ENCODE measurements at places on chromosomes 7 and 10.

GRCh38 chr10:23337616-23338015 is 7.0 kb downstream of the C10orf67 start:
- DNase-seq: no peak

DNA sequence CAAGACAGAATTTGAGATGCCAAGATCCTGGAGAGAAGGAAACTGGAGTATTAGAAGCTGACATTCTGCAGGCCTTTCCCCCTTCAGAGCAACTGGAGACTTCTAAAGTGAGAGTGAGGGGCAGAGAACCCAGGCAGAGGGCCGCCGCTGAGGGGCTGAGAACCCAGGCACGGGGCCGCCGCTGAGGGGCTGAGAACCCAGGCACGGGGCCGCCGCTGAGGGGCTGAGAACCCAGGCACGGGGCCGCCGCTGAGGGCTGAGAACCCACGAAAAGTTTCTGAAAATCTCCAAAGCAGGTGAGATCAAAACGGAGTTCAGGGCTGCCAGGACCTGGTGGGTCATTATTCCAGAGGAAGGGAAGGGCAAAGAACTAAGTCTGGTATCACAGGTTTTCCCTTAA is 126.2 kb downstream of the DLG5 start:
- no peak for DNase-seq

DNA sequence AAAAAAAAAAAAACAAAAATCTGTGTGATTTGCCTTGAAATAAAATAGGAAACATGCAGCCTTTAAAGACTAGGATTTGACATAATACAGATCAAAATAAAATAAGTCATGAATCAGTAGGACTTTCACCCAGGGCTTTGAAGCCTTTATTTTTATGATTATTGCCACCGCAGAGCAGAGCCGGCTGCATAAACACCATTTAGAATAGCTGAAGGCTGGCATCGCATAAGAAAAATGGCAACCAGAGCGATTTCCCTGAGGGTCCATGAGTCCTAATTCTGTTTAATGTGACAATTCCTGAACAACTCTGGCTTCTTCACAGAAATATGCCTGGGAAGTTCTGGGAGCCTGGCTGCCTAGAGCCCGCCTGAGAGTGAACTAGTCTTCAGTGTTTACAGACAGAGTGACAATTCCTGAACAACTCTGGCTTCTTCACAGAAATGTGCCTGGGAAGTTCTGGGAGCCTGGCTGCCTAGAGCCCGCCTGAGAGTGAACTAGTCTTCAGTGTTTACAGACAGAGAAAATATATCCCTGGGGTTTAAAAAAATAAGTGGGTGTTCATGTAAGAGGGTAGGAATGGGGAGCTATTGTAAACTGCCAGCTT is 112.0 kb downstream of the EEPD1 start:
- DNase-seq: no peak

DNA sequence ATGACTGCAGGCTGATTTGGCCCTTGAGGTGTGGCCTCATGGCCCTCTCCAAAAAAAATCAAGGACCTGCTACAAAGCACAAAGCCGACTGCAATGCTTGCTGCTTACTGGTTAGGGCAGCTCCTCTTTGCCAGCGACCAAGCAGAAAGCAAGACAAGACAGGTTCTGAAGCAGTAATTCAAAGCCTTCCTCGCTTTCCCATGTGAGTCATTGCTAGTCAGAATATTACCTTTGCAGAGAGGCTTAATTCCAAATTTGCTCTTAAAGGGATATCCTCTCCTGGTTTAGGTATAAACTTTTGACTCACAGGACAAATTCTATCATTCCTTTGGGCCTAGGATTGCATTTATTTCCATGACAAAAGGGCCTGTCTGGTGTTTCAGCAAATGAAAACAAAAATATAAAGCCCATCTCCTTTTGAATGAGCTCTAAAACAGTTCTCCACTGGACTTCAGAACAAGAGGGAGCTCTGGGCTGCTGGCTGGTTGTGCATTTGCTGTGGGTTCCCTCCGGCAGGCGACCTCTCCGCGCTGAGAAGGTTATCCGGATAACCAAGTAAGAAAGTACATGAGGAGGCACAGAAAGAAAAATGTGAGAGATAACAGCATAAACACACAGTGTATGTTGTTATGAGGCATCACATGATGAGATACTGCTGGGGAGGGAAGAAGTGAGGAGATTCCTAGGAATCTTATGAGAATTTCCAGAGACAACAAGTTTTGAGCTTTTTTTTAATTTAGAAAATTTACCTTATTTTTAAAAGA is 90.8 kb downstream of the EGFR start:
- peak; percentile 77 for DNase-seq

GRCh38 chr10:50251394-50251793 is at the start of gene ASAH2:
Gene ASAH2 (minus strand): TSS chr10:50251516. CDS start chr10:50248610, 2,906 bp downstream.
- DNase-seq: no peak

GRCh38 chr10:86710987-86711512 is 42.7 kb downstream of the LDB3 start:
- peak; percentile 92 for DNase-seq

DNA sequence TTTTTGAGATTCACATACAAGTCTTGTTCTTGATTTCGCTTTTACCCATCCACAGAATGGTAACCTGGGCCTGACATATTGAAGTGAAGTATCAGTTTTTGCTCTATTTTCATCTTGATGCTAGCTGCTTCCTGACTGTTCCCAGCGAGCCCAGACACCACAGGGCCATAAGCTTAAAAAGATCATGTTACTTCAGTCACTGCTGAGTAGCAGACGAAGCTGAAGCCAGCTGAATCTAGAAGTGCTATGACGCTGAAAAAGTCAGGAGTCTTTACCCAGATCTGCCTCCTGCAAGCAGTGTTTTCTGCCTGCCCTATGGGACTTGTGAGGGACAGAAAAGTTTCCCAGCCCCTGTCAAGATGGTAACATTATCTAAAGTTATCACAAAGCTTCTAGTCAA is 2.7 kb upstream of the PRXL2A start:
- peak; percentile 84 for DNase-seq

DNA sequence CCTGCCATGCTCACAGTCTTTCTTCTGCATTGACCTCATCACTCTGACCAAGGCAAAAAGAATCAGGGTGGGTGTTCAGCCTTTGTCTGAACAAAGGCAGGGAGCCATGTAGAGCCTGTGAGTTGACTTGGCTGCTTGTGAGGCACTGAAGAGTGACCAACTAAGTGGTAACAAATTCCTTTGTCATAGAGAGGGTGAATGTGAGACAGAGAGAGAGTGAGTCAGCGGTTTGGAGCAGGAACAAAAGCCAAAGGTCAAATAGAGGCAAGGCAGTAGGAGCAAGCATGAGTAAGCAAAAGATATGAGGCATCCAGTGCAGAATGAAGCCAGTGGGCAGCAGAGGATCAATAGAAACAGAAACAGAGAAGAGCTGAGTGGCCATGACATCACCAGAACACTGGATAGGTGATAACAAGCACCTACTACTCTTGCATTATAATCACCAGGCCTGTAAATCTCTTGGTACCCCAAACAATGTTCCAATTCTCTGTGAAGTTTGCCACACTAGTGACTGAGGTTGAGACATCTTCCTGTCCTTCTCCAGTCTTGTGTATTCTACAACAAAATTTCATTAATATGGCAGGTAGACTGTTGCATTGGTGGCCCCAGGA is 116.2 kb upstream of the LAMB4 start:
- DNase-seq: peak; percentile 83

GRCh38 chr7:28347475-28348318 is 64.6 kb upstream of the CREB5 start:
- peak; percentile 22 for DNase-seq

- no peak for DNase-seq
These were observed 162.3 kb upstream of the CSTF2T start for GRCh38 chr10:51861731-51862130.

- no peak for DNase-seq
These were observed 28.7 kb downstream of the NET1 start for GRCh38 chr10:5441106-5441505.

GRCh38 chr7:136919820-136920219 is 51.4 kb downstream of the CHRM2 start:
- DNase-seq: peak; percentile 23

DNA sequence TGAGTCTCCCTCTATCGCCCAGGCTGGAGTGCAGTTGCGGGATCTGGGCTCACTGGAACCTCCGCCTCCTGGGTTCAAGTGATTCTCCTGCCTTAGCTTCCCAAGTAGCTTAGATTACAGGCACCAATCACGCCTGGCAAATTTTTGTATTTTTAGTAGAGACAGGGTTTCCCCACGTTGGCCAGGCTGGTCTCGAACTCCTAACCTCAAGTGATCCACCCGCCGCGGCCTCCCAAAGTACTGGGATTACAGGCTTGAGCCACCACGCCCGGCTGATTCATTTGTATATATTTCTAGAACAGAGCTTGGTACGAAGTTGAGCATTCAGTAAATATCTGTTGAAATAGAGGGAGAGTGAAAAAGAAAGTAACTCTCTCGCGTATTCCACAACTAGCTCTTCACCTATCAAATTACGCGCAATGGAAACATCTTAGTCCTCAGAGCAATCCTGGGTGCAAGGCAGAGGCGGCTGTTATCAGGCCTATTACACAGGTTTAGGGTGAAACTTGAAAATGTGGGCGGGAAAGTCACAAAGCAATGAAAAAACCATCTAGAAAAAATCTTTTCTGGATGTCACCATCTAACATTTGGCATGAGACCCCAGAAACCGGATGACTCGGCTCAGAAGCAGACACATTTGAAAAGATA is 707 bp upstream of the GHITM start:
- DNase-seq: peak; percentile 45

DNA sequence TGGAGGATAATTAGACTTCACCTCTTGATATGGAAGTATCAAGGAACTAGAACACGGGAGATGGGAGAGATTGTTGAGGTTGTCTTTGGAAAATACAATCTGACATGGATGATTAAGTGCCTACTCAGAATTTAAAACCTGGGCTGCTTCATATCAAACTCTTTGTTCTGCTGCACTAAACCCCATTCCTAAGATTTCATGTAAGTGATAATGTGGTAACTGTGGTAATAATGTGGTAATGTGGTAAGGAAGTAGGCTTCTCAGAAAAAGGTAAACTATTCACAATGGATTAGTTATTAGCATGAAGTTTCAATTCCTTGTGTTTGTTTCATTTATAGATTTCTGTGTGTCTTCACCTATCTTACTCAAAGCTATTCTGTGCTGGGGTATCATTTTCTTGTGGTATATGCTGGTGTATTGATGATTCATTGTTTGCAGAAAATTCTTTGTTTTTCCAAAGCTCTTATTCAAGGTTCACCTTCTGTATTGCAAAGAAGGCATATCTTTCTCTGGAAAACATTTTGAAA is 129.9 kb upstream of the TAC1 start:
- no peak for DNase-seq

GRCh38 chr7:32250471-32251260 is 180.5 kb upstream of the PDE1C start:
- no peak for DNase-seq

- no peak for DNase-seq
These were observed 224.1 kb downstream of the GLI3 start for GRCh38 chr7:42012786-42013360.

GRCh38 chr10:124092250-124092859 is 1.0 kb downstream of the CHST15 start:
- no peak for DNase-seq

GRCh38 chr7:128660596-128660995 is 11.5 kb upstream of the GARIN1A start:
- DNase-seq: no peak

DNA sequence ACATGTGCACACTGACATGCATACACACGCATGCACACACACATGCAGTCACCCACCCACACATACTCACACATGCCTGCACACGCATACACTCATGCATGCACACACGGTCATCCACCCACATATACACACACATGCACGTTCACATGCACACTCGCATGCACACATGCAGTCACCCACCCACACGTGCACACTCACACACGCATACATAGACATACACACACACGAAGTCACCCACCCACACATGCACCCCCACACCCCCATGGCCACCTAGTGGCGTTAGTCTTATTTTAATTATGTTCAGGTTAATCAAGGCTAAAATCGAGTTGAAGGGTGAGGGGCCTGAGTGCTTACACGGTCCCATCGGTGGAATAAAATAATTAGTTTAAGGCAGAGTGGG is 96.8 kb downstream of the DNAJB6 start:
- DNase-seq: no peak

- peak; percentile 32 for DNase-seq
These were observed 14.8 kb upstream of the LSM8 start for GRCh38 chr7:118169146-118169545.

- DNase-seq: no peak
These were observed 132.0 kb upstream of the CXCL12 start for GRCh38 chr10:44516891-44517290.

- DNase-seq: no peak
These were observed 34.2 kb downstream of the GPER1 start for GRCh38 chr7:1121886-1122831.

GRCh38 chr10:95785317-95785716 is 29.4 kb downstream of the ENTPD1 start:
- no peak for DNase-seq

- DNase-seq: peak; percentile 28
These were observed 718.9 kb downstream of the LRMDA start for GRCh38 chr10:76150139-76150875.

- DNase-seq: peak; percentile 26
These were observed 135.7 kb downstream of the INHBA start for GRCh38 chr7:41567031-41567730.

GRCh38 chr10:42781893-42782445 is 626 bp upstream of the BMS1 start:
- peak; percentile 19 for DNase-seq

- no peak for DNase-seq
These were observed 1.9 kb upstream of the EBF3 start for GRCh38 chr10:129965959-129966358.

DNA sequence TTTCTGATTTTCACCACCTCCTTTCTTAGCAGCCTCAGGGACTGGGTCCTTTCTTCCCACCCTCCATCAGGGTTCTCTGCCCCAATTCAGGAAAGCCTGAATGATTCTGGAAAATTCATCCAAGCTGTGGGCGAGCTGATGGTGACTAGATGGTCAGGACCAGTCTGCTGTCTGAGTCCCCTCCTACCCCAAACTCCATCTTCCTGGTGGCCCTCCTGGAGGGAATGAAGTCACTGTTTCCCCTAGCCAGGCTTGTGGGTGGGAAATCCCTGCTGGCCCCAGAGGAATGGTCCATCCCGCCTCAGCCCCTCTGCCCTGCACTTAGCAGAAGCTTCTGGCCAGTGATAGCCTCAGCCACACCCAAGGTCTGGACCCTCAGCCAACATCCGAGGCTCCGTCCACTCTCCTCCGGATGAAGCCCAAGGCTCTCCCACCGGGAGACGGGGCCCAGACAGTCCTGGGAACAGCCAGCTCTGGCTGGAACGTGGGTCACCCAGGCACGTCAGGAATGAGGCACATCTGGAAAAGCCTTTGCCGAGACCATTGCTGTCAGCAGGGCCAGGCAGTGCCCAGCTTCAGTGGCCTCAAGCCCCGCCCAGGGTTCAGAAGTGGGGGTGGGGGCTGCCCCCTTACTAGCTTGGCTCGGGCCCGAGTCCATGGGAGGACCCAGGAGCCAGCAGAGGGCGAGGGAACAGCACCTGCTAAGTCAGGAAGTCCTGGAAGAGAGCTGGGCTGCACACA is 4.0 kb upstream of the AQP1 start:
- DNase-seq: no peak

Measured in choroid plexus epithelial cell (primary cell).